ENCODE measurements at places on chromosomes 5 and 9.

- DNase-seq, result no peak
These were observed 508 bp upstream of the SNCAIP start for GRCh38 chr5:122311497-122311960.

GRCh38 chr9:101275769-101276250 is 109.0 kb downstream of the BAAT start:
- DNase-seq, result no peak

DNA sequence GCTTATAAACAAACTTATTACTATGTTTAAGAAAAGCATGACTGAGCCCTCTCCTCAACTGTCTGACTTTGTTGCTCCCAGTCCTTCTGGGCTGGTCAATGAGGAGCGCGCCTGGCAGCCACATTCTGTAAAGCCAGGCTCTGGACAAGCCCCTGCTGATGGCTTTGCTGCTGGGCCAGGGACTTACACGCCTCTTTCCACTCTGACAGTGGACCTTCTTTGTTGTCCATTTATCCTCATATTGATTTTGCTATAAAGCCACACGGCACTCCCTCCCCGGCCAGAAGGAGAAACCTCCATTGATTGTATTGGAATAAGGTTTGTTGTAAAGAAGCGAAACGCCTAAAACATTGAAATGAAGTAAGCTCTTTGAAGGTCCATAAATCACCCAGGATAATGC is 50.6 kb downstream of the C5orf15 start:
- DNase-seq, result no peak

- DNase-seq, result no peak
These were observed 198.6 kb downstream of the MSX2 start for GRCh38 chr5:174922955-174923354.

DNA sequence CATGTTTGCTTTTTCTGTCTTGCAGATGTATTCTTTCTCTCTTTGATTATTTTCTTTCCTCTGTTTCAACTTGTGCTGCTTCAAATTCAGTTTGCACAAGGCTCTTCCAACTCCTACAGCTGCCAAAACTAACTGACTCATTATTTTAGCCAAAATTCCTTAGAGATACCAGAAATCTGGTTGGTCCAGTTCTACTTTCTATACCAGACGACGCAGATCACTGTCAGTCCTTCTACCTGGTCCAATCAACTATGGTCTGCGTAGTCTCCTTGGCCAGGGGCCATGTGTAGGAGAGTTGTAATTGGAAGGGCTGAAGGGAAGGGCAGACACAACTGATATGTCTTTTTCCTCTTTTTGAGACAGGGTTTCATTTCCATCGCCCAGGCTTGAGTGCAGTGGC is 51.9 kb upstream of the JAK2 start:
- no peak for DNase-seq

DNA sequence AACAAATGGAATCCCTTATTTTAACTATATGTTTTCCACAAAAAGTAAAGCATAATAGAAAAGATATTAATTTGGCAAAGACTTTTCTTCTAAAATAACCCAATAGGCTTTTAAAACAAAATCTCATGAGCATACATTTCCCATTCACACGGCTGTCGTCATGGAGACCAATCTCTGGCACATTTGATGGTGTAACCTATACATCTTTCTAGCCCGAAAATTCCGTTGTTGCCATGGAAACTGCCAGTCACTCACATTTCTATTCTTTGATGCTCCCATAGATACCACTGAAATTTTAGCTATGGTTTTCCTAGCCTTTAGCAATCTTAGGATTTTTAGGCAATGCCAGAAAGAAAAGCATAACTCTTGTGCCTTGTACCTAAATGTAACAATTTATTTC is 262.9 kb upstream of the TRPM3 start:
- DNase-seq, result no peak

DNA sequence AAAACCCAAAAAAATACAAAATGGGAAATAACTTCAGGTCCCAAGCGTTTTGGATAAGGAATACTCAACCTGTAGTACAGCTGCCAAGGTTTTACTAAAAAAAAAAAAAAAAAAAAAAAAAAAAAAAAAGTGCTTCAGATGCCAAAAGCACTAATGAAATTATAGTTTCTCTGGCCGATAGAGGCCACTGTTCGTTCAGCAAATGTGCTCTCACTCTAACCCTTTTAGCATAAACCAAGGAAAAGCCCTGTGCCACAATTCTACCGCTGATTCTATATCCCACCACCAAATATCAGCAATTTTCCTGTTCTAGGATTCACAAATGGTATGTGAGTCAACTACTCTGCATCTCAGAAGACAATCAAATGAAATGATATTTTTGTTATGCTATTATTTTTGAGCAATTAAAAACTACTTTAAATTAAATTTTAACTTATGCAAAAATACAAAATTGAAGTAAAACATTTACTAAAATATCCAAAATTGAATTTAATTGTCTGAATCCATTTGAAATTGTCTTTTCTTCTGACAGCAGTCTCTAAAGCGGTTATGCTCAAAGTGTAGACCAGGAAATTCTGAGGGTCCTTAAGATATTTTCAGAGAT is 79.8 kb downstream of the RICTOR start:
- DNase-seq, result no peak

- no peak for DNase-seq
These were observed 263.6 kb upstream of the PCSK5 start for GRCh38 chr9:75626860-75627259.

DNA sequence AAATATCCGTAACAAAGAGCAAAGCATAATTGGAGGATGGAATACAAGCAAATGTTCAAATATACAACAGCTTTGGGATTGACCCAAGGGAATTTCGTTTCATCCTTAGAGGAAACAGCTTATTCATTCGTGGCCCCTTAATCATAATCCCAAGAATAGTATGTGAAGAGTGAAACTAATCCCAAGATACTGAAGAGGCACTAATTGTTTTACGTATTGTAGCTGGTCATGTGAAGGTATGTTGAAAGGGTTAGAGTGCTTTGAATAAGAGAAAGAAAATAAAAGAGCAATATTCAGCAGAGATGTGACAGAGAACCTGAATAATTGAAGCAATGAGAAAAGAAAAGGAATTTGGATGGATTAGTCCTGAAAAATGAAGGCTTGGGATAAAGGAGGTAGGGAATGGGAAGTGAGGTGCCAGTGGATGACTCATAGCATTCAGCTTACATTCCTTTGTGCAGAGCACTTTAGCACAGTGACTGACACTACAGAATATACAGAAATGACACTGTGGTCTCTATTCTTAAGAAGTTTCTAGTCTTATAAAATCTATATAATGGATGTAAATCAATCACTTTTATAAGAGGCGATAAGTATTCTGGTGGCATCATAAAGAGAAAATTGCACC is 221.9 kb downstream of the TLR4 start:
- no peak for DNase-seq

DNA sequence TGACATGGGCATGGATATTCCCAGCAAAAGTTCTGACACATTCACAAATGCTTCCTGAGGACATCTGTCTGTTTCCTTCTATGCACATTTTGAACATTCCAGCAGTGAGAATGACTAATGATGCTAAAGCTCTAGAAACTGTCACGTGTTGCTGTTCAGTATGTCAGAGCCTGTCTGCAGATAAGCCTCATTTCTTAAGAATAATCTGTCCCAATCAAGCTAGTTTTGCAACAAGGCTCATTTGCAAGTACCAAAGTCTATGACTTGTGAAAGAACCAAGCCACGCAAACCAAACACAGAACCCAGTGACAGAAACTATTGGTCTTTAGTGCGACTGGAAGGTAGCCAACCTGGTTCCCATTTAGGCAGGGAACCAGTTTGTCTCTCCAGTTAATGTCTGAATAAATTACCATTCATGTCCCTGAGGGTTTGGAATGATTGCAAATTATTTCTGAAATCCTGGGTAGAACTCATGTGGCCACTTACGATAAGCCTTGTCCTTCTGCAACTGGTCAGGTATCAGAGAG is 178.5 kb downstream of the C9orf152 start:
- DNase-seq, result no peak

DNA sequence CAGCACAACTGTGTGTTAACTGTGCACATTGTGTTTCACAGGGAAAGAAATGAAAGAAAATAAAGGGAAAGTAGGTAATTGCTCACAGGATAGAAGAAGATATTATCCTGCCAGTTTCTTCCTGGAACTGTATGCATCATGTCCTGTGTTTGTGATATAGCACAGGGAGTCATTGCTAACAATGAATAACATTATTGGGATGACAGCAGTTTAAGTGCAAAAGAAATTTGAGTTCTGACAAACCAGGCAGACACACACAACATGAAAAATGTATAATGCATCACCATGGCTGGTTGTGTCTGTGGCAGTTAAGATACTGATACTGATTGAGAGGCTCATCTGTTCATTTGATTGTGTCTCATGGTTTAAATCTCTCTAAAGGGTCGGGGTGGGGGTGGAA is 145.4 kb downstream of the SPATA31D1 start:
- DNase-seq, result no peak

DNA sequence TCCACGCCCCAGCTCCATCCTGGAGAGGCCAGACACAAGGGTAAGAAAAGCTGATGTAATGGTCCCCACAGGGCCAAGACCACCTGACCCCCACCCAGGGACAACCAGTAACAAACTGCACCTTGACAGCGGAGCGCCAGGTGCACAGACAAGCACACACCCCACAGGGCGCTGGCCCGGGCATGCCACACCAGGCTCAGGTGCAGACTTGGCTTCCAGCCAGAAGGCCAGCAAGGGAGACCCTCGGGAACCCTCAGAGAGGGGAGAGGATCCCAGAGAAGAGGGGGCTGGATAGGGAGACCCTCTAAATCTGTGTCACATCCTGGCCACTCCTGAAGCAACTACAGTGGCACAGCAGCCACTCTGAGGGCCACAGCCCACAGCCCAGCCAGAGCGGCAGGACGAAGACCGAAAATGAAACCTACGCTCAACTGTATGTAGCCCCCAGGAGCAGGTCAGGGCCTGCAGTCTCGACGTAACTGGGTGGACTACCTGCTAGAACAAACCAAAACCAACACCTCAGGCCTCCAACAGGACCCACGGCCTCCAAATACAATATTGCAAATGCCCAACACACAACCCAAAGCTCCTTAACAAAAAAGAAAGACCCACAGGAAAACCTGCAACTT is 18.5 kb downstream of the CAMSAP1 start:
- no peak for DNase-seq

DNA sequence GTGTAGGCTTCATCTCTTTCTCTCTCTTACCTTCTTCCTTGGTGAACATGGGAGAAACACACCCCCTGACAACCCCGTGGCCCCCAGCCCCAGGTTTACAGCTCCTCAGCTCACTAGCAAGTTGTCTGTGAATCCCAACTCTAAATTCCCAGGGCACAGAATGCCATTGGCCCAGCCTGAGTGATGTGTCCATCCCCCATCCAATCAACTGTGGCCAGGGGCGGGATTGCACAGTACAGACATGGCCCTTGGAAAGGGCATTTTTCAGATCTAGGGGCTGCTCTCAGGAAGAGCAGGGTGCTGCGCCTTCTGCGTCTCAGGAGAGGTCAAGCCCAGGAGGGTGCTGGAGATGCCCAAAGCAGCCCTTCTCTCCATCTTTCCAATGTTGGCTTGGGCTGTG is 48.2 kb upstream of the ASS1 start:
- DNase-seq, result no peak

DNA sequence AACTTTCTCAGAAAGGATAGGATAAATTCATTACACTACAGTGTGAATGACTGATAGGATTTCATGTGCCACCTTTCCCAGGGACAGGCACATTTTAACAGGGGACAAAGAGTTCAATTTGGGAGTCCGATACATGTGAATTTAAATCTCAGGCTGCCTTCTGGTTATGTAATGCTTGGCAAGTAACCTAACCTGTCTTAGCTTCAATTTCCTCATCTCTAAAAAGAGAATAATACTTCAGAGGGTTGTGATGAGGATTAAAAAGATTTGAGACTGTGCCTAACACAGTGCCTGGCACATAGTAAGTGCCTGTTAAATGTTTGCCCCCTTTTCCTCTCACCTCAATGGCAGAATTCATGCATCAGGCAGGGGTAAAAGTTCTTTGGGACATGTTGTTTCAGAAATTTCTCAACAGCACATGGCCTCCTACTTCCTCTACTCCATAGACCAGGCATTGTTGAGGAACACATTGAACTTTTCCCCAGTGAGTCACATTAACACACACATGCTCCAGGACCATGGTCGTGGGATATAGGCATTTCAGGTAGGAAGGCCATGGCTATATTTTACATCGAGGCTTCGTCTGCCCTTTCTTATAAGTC is 94.6 kb upstream of the EGFLAM start:
- no peak for DNase-seq

- no peak for DNase-seq
These were observed 762 bp downstream of the CACNA1B start for GRCh38 chr9:137878146-137878941.

DNA sequence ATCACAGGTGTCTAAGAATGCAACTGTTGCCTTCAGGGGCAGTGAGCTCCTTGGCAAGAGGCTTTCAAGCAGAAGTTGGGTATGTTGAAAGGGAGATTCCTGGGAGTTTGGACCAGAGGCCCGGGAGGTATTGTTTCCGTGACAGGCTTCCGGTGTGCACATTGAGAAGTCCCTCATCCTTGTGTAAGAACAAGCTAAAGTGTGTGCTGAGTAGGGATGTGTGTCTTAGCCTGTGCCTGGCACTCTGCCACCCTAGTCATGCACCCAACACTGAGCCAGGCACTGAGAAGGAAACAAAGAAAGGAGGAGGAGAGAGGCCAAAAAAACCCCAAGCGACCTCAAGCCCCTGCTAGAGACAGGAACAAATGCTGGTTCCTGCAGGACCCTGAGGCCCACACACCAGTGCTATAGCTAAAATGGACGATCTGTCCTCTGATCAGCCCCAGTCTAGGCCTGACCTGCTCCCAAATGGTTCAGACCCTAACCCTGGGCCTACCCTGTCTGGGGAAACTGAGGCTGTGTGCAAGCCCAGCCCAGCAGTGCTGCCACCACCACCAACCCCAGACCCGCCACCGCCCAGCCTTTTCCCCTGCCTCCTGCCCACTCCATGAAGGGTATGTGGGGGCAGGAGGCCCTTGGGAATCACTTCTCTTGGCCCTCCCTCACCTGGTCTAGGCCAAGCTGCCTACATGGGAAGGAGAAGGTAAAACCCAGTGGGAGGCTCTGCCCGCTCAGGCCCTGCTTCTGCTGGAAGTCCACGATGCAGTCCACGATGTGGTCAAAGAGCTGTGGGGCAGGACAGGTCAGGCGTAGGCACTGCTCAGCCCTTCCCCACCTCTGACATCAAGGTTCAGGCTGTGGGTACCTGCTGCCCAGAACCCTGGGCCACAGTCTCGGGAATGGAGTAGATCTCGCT is 12.6 kb downstream of the HK3 start:
- DNase-seq, result no peak
